Spleen (tissue), 13 donors: ENCODE measurements at places on chromosomes 16 and 17. TPM values are rescaled to one million over a fixed set of nuclear protein-coding genes. Genes with fewer than 3 reads are reported as not detected.

Gene CTRB2
- total RNA-seq: 3.7 TPM

Gene FOXL1
- total RNA-seq: not detected

Gene CACNG3
- not detected for total RNA-seq

Gene SCARF1
- total RNA-seq: 103 TPM

Gene CACNG5
- total RNA-seq: 0.60 TPM

Gene TTLL6
- total RNA-seq: not detected

Gene GPR139
- not detected for total RNA-seq

Gene METTL23
- 49.2 TPM for total RNA-seq

Gene ASPA
- total RNA-seq: 7.5 TPM

Gene TNRC6C
- total RNA-seq: 15.1 TPM
